ENCODE measurements at places on chromosomes 11 and 22.

- DNase-seq: no peak
Measured at GRCh38 chr11:108167624-108168023, 46.3 kb downstream of the ACAT1 start.

DNA sequence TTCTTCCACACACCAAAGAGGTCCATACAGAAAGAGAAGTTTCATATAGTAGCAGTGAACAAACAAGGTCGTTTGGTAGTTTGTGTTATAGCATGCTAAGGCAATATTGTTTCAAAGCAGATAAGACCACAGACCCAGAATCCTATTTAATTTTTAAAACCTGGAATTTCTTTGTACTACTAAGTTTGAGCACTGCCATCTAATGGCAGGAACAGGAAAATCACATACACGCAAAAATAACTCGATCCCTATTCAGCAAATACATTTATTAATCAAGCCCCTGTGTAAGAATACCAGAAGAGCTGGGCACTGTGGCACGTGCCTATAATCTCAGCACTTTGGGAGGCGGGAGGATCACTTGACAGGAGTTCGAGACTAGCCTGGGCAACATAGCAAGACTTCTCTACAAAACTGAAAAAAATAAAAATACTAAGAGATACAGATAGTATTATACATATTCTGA lies 2.9 kb upstream of the BTBD10 start:
- peak; percentile 79 for DNase-seq

DNA sequence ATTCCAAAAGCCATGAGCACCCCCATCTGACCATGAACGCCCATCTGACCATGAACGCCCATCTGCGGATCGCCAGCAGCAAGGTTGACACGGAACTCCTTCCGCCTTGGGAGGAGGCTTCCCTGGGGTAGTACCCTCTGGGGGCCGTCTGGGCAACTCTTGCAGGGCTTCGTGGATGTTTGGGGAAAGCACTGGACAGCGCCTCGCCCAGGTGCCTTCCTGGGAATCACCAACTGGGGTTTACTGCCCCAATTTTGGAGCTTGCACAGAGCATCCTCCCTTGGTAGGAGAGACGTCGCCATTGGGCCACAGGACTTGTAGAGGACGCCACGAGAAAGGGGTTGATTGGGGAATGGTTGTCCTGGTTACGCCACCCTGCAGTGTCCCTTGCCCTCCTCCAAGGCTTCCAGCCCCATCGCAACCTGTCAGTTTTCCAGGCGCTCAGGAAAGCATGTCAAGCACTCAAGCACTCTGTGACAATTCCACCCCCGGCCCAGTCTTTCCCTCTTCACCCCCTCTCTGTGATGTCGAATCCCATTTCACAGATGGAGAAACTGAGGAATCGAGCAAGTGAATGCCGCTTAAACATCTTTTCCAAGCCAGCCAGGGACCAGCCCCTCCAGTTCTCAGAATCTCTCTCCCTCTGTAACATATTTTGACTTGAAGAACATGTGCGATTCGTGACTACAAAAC lies 914 bp upstream of the PRDM11 start:
- DNase-seq: peak; percentile 66

- DNase-seq: no peak
Measured at GRCh38 chr22:43530349-43531201, 118.8 kb downstream of the MPPED1 start.

DNA sequence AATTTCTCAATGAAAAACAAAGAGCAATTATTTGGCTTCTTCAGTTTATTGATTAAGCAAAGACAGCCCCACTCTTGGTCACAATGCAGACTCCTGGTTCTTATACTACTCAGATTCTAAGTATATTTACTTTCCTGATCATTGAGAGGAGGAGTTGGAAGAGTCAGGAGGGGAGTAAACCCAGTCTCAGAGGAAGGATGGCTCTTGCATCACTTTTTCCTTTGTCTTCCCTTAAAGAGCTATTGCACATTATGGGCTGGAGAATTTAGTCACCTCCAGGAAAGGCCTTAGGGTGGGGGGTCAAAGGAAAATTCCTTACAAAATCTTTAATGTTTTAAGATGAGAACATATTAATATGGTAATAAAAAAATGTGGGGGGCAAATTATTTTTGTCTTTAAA lies 8.1 kb downstream of the SLC17A6 start:
- no peak for DNase-seq

DNA sequence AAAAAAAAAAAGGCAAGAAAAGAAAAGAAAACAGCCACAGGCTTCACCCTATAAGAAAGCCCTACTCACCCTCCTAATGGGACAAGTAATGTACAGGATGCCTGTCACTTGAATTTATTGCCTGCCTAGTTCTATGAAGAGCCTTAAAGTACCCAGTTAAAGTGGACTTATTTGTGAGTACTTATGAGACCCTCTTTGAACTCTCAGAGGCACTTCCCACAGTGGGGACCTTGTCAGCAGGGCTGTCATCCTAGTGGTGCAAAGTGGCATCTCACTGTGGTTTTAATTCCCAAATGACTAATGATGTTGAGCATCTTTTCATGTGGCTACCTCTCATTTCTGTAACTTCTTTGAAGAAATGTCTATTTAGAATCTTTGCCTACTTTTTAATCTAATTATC lies 41.8 kb upstream of the BARX2 start:
- peak; percentile 71 for DNase-seq

- no peak for DNase-seq
Measured at GRCh38 chr22:46672731-46673130, 52.5 kb downstream of the GRAMD4 start.

GRCh38 chr22:20118300-20119020 lies 1.4 kb upstream of the TRMT2A start:
- DNase-seq: peak; percentile 39

DNA sequence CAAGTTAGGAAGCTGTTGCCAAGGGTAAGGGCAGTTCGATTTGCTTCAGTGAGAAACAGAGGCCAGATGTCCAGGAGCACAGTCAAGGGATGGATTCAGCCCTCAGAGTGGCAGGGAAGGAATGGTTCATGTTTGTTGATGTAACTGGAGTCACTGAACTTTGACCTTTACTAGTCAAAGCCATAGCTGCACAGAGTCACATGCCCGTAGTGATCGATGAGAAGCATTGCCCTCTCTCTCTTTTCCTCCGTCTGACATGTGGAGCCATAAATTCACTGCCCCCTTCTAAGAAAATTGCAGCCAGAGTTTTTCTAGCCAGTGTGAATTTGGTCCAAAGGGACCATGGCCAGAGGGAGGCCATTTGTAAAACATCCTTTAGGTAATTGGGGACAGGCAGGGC lies 124.1 kb upstream of the MTNR1B start:
- no peak for DNase-seq

DNA sequence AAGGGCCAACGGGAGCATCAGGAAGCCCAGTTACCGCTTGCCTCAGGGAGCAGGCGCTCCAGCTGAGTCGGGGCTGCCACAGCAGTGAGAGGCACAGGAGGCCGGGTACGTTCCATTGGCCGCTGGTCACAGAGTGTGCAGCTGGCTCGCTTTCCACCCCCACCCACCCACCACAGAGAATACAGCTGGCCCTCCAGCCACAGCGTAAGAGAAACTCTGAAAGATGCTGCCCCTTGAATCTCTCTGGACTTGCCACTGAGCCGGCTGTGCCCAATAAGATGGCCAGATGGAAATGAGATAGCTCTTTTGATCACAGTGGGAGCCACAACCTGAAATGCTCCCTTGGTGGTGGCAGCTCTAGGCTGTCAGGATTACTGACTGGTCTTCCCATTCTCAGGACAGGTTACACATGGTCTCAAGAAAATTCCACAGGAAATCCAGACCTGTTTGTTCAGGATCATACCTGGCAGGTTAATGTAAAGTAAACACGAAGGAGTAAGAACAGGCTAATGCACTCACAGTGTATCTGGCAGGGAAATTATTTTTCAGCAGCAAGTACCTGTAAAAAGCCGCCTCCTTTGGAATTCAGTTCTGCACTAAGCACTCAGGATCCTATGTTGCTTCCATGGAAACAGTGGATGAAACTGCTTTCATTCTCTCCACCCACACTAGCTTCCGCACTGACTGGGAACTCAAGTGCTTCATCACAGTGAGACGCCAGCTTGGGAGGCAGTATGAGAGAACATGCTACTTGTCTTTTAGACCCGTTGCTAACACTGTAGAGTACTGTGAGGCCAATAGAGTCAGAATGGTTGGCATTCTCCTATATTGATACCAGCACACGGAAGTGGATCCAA lies 16.5 kb downstream of the SIAE start:
- DNase-seq: peak; percentile 65

DNA sequence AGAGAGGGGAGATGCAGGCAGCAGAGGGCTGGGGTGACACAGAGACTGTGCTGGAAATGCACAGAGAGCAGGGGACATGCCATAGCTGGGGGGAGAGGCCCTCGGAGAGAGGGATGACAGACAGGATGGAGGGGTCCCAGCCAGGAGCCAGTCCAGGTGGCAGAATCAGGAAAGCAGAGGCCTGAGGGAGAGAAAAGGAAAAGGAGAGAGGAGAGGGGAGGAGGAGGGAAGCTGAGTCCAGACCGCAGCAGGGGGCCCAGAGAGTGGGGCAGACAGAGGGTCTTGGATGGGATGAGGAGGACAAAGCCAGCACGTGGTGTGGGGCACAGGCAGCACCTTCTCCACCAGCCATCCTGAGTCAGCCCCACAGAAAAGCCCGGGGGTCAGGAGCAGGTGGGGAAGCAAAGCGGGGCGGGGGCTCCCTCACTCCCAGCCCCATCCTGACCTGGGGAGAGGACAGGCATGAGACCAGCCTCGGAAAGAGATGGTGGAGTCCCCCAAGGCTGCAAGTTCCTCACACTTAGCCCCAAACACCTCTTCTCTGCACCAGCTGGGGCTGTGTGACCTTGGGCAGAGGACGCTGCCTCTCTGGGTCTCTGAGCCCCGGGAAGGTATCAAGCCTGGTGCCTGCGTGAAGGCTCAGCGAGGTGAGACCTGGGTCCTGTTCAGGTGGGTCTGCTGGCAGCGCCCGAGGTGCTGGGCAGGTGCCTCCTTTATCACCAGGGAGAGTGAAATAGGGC lies 48.0 kb downstream of the IGLL1 start:
- DNase-seq: no peak

DNA sequence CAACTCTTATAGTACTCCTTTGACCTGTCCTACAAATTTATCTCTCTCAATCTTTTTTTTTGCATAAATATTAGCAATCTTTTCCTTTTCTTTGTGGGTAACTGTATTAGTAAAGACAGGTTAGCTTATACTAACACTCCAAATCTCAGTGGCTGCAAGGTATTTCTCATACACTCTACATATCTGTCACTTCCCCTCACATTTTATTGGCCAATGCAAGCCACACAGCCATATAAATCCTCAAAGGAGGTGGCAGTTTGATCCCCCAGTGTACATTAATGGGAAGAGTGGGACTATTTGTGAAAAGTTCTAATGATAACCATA lies 42.6 kb upstream of the EED start:
- no peak for DNase-seq

GRCh38 chr11:3347127-3347526 lies 31.8 kb downstream of the ZNF195 start:
- no peak for DNase-seq

- no peak for DNase-seq
Measured at GRCh38 chr11:62854013-62854824, 14.8 kb upstream of the WDR74 start.

DNA sequence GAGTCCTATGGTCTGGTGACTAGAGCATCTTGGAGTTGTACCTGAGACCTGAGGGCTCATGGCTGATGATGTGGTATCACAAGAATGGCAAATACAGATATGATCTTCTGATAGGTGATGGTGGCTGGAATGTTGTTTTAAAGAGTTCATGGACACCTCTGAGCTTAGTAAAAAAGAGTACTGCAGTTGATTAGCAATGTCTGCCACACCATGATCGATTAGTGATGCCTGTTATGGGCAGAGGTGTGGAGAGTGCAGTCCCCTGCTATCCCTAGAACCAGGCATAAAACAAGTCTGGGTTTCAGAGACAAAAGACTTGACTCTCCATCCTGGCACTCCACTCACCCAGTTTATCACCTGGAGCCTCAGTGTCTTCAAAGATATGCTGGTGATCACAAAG lies 1.4 kb upstream of the BATF2 start:
- DNase-seq: no peak

DNA sequence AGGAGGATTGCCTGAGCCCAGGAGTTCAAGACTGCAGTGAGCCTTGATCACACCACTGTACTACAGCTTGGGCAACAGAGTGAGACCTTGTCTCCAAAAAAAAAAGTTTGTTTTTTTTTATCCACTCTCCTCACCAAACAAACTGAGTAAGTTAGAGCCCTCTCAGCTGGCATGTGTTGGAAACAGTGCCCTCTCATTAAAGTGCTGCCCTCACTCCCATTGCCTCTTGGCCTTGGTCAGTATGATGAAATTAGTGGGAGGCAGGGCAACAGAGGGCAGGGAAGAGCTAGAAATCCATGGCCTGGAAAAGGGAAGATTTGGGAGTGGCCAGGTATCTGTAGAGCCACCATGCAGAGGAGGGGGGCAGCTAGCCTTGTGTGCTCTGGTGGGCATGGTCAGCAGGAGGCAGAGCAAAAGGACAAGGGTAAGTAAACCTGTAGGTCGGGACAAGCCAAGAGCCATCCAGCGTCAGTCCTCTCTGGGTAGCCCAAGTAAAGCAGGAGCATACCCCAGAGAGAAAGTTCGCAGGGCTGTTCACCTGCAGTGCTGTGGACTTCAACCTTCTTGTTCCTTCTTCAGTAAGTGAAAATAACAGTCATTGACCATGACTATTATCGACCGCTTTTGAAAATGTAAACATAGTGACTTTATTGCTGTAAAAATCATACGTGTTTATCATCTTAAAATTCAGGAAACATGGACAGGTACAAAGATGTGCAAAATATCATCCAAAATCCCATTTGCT lies 28.2 kb downstream of the PIK3IP1 start:
- no peak for DNase-seq

DNA sequence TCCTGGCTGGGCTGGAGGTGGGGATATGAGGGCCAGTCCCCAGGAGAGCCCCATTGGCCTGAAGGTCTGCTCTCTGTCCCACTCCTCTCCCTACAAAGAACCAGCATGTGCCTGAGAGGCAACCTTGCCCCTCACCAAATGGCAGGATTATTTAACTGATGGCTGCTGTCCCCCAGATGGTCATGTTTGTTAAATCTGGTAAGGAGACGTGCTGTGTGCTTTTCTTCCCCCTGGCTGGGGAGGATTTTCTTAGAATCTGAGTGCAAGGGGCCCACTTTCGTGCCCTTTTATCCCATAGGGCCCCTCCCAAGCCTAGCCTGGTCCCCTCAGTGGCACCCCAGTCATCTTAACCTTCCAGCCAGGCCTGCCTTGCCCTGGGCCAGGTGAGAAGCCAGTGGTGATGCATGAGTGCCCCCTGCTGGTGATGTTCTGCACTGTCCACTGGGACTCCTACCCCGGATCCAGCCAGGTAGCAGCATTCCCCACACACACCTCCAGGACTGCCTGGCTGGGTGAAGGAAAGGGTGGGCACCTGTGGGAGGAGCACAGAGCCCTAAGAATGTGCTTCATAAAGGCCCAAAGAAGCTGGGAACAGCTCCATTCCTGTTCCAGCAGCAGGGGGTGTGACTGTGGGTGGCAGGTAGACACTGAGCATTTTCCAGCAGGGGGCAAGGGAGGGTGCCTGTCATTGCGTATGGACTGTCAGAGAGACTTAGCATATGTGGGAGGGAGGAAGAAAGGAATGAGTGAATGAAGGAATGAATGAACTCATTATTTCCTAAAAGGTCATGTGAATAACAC lies 28.9 kb downstream of the MFNG start:
- DNase-seq: peak; percentile 54

- DNase-seq: no peak
Measured at GRCh38 chr11:21838427-21838826, 354.5 kb upstream of the ANO5 start.

All from A673 (cell line).